CD4-positive, alpha-beta T cell treated with Interleukin-2 at 100 ng/mL for 4 hours (primary cell): ENCODE measurements at places on chromosomes 12 and 14.
A peak's percentile ranks its signal among the peaks of the same experiment; 100 is the strongest.

DNA sequence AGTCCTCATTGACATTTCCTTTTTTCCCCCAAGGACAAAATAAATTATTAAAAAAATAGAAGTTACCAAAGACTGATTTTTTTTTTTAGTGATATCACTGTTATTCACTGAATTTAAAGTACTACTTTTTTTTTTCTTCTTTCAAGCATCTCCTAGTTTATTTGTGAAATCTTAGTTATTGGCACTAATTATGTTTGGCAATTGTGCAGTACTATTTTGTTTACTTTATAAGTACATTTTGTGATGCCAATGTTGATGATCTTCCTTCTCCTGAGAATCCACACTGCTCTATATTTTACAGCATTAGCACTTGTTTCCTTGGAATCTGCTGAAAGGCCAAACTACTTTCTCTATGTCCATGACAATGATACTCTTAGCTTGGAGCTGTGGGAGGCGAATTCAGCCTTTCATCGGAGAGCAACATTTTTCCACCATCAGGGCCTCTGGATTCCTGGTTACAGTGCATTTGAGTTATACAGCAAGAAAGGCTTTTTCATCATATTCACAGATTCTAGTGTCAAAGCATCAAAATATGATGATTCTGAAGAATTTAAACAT lies 123.8 kb upstream of the PTPRQ start:
- DNase-seq, result no peak

GRCh38 chr12:109568486-109568885 lies 4.8 kb downstream of the MMAB start:
- no peak for DNase-seq

GRCh38 chr12:90355711-90356355 lies 599.1 kb downstream of the CCER1 start:
- no peak for DNase-seq

DNA sequence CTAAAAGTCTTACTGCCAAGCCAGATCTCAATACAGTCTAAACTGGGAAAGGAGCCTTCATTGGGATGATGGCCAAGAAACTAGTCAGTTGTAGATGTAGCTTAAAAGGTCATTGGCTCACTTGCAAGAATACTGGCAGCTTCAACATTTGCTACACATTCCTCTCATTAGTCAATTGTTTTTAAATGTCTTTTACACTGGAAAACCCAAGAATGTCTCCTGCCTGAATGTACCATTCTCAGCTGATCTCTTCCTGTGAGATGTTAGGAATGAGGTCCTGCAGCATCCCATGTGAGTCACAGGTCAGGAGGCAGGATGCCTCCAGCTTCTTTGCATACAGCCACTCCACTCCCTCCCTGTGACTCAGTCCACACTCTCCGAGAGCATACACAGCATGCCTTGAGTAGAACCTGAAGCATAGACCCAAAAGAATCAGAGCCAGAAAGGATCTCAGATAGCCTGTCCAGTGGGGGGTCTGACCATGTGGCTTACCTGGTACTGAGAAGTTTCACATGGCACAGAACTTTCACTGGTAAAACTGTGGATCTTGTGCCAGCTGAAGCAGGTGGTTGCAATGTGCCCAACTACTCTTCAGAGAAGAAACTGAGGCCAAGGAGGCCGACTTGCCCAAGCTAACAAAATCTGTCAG lies 56.0 kb upstream of the HECTD1 start:
- no peak for DNase-seq

GRCh38 chr14:59015482-59015881 lies 173.0 kb upstream of the DAAM1 start:
- DNase-seq, result no peak

DNA sequence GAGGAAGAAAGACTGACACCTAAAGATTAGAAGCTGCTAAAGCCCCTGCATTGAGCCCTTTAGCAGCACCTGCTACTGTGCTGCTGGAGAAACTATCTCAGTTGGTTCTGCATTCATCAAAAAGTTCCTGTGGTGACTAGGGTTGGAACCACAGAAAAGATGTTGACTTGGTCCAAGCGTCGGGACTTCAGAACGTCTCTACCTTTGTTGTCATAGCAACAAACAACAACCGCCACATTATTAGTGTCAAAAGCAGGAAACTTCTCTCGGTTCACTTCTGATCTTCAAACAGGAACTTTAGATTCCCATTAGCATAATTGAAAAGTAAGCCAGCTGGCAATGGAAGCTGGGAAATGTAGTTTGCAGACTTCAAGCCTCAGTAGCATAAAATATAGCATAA lies 368.0 kb downstream of the SEC23A start:
- DNase-seq, result no peak

GRCh38 chr14:91279354-91279753 lies 34.9 kb upstream of the GPR68 start:
- no peak for DNase-seq

DNA sequence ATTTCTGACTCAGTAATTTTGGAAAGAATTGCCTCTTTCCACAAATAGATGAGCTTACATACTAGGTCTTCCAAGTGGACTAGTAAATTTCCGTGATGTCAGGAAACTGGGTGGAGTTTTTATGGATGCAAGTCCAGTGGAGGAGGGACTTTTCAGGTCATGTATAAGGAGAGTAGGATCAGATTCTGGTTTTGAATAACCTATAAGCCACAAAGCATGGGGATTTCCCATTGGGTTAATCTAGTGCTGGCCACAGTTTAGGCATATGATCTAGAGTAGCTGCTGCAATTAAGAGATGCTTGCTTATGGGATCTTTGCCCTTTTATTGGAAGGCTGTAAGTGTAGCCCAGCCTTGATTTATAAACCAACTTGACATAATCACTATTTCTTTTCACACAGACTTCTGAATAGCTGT lies 33.8 kb downstream of the STK38L start:
- no peak for DNase-seq

DNA sequence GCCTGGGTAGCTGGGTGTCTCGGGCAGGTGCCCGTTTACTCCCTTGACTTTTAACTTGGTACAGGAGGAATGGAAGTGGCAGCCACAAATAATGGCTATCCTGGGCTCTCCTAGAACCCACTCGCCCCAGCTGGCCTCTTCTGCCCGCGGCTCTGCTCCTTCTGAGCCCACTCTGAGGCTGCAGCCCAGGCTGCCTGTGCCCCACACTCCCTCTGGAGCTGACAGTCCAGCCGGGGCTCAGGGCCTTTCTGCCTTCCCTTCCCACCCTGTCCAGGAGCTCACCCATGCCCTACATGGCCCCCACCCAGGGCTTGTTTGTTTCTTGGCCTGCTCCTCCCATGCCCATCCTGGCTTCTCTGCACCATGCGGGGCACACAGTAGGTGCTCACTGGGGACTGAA lies 15.6 kb downstream of the ZNF839 start:
- no peak for DNase-seq

DNA sequence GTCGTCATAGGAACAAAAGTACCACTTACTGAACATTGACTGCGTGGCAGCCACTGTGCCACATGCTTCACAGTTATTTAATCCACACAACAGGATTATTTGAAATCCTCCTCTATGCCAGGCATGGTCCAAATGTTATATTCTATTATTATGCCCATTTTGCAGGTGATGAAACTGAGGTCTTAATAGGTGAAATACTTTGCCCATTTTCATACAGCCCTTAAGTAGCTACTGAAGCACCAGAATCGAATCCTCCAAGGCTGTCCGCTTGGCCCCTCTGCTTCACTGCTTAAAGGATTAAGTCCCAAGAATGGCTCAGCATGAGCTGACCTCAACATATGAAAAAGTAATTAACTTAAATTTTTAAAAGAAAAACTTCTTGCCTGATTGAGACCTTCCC lies 212.8 kb downstream of the EGLN3 start:
- no peak for DNase-seq

- DNase-seq, result no peak
These were observed 605.5 kb upstream of the FOXG1 start for GRCh38 chr14:28161040-28161439.

DNA sequence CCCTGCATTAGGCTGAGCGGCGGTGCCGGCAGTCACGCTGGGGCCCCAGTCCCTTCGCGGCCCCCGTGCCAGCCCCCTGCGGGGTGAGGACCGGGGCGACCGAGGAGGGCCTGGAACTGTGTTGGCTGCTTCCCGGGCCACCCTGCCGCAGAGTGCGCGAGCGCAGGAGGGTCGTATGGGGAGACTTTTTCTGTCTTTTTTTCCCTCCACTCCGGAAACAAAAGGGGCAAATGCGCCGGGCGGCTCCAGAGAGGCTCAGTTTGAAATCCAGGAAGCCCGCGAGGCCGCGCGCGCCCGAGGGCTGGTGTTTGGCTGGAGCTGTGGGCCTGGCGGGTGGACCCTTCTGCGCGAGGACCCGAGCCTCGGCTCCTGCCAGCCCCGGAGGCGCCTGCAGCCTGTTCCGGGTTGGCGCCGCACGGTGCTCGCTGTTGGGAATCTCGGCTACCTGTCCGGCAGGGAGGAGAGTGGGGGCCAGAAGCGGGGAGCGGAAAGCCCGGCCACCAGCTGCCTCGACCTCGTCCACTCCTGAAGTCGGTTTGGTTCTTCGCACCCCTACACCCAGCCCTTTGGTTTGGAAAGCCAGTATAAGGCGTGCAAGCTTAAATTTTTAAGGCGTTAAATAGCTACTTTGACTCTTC lies 638 bp downstream of the PLEKHG3 start:
- DNase-seq, result no peak

- no peak for DNase-seq
These were observed 62.4 kb downstream of the UBR7 start for GRCh38 chr14:93269341-93270068.

- DNase-seq, result peak; percentile 73
These were observed 7.0 kb downstream of the PPP1R12A start for GRCh38 chr12:79927772-79928474.

DNA sequence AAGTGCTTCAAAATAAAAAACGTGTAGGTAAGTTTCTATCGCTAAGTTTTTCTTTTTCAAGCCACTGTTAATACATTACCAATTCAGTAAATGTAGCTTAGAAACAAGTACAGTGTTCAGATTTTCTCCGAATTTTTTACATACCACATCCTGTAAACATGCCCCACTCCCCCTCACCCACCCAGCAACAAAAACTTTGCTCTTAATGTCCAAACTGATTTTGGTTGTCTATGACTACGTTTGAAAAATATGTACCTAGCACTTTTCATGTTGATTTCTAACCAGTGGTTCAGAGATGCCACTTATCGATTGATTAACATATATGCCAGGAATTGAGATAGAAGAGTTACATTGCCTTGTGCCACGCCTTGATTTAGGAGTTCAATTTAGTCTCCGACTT lies 663 bp upstream of the LIN7A start:
- no peak for DNase-seq

- no peak for DNase-seq
These were observed 71.0 kb downstream of the PHETA1 start for GRCh38 chr12:111297703-111298426.

- DNase-seq, result no peak
These were observed 21.8 kb downstream of the PLEKHA5 start for GRCh38 chr12:19151298-19151697.

DNA sequence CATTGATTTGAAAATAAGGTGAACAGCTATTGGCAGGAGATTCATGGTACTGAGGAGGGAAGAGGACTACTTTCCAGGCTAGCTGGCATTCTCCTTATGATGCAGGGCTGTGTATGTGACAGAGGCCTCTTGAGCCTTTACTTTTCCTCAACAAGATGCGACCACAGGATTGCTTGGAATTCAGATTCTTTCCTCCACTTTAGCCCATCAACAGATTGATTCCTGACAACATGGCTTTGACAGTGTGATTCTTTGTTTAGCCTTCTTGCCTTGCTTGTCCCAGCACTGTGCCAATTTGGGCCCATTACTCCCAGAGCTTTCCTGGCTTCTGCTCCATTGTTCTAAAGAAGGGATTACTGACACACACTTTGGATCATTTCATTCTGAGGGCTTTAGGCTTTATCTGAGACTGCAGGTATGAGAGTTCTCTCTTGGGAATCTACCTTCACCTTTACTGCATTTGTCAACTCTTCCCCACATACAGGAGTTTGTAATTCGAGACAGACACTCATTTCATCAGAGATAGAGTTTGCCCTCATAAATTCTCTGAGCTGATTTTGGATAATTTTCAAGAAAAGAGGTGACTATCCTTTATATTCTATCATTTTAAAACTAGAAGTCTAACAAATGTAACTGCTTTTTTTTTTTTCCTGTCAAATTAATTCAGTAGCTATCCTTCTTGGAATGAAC lies 206.4 kb upstream of the GZMB start:
- no peak for DNase-seq

DNA sequence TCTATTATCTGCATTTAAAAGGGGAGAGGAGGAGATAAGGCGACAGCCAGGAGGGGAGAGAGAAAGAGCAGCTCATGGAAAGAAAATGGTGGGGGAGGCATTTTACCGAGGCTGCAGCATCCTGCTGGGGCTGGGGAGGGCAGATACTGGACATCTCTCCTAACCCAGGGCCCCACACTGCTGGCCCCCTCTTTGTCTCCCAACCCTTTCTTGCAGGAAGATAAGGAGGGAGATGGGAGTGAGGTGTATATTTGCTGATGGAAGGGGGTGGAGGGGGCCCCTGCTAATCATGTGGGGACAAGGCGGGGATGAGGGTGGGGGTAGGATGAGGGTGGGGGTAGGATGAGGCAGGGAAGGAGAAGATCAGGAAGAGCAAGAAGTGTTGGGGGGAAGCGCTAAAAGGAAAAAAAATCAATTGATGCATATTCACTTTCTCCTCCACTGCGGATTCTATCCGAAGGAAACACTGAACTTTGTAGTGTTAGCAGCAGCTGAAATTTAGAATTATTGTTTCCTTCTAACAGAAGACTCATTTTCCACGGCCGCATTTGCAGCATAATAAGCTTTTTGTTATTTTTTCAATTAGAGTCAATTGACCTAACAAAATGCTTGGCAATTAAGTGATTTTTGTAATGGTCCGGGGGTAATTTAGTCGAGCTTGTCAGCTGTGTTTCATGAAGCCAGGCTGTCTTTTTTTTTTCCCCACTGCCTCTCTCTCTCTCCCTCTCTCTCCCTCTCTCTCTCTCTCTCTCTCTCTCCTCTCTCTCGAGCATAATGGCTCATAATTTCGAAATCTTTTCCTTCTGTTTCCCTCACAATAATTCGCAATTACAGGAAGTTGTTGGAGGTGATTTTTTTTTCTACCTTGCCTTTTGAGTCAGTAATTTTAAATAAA lies 1134.6 kb downstream of the BCL11B start:
- no peak for DNase-seq

DNA sequence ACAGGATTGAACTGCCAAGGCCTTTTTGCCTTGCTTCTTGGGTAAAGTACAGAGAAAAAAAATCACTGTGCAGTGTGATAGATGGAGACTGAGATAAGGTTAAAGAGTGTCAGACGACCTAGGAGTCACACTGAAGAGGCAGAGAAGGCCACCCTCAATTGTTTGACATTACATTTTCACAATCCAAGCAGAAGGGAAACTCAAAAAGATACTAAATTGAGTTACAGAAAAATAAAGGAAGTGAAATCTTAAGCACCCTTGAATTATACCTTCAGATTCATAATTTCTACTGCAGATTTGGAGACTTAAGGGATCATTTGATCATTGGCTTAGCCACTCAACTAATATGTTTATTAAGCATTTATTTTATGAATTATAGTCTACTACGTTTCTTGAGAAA lies 97.1 kb downstream of the MYF5 start:
- DNase-seq, result no peak

- no peak for DNase-seq
These were observed 266.4 kb upstream of the SLC16A7 start for GRCh38 chr12:59329462-59329861.

- DNase-seq, result no peak
These were observed 34.7 kb upstream of the PNMA1 start for GRCh38 chr14:73748858-73749357.

GRCh38 chr14:70653662-70654061 lies 11.9 kb downstream of the TTC9 start:
- no peak for DNase-seq

GRCh38 chr14:75993567-75994041 lies 8.0 kb downstream of the IFT43 start:
- DNase-seq, result no peak

- no peak for DNase-seq
These were observed 2.0 kb downstream of the BHLHE41 start for GRCh38 chr12:26122681-26123481.
